ENCODE measurements at places on chromosomes 16 and 17.

- DNase-seq = no peak
Observed at GRCh38 chr16:78376452-78376851, 277.0 kb downstream of the WWOX start.

- no peak for DNase-seq
Observed at GRCh38 chr17:35257208-35257659, 14.4 kb downstream of the SLFN5 start.

- no peak for DNase-seq
Observed at GRCh38 chr17:17711641-17712162, 30.4 kb downstream of the RAI1 start.

DNA sequence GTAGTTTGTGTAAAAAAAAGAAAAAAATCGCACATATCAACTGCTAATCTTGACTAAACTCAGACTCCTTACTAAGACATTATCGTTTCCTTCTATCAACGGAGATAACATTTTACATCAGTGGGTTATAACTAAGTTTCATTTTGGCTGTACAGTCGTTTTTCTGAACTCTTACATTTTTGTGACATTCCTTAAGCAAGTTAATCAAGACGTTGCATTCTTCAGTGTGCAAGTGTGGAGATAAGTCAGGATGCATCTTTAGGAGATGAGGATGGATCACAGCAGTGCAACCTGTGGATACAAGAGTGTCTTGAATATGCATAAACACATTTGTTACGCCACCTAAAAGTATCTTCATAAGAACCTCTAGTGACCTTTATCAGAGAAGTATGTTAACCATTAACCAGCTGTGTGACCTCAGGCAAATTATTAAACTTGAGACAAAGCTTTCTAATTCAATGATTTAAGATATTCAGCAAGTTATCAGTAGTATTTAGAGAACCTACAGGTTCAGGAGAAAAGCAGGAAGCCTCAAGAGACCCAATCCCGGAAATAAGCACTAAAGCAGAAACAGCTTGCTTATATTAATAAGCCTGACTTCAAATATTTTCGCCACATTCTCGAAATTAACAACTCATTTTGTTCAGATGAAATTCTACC is 9.4 kb downstream of the CMC2 start:
- no peak for DNase-seq

GRCh38 chr17:17849845-17850373 is 13.1 kb upstream of the SREBF1 start:
- DNase-seq = no peak

DNA sequence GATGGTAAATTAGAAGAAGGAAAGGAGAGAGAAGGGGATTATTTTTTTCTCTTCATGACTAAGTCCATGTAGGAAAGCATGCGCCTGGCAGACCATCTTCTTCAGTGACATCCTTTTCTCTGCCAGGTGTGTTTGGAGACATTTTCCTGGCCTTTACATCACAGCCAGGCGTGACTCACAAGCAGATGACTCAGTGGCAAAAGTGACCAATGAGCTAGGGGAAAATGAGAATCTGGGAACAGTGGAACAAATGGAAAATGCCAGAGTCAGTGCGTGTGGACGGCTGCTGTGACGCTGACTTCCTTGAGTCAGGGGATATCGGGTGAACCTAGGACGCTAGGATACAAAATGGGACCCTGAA is 9.4 kb downstream of the KIAA0513 start:
- peak; percentile 54 for DNase-seq

DNA sequence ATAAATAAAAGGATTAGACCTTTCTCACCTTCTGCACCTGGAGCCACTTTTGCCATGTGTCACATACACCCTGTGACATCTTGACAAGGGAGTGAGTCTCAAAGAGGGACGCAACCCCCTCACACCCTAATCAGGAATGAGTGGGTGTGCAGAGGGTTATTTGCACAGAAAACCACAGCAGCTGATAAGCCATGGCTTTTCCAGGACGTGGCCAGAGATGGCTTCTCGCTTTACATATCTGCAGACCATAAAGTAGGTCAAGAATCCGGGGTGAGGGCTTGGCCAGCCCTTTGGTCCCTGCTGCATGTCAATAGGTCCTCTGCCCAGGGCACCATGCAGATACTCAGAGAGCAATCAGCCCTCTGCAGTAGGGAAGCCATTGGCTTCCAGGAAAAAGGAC is 2.4 kb upstream of the CD300LF start:
- no peak for DNase-seq

DNA sequence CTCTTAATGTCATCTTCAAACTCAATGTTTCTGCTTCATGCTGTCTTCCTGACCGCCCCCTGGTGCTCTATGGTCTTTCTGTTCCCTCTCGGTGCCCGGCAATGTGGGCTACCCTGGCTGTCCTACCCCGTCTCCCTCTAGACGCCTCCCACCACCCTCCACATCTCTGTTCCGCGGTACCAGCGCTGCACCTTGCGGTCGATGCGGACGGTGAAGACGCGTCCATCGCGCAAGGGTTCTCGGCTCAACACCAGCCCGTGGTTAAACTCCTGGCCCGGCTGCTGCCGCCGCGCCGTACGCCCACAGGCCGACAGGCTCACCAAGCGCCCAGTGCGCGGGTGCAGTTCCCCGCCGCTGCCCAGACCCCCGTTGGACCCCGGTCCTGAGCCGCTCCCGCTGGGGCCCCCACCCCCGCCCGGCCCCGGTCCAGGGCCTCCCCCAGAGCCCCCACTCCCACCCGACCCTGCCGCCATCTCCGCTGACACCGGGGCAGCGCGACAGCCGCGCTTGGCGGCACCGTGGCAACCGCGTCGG is at the start of gene NEURL4:
Gene NEURL4, minus strand, starts transcription at position 496 of the 534 bp plus-strand sequence. Its CDS starts 23 bp downstream, at position 473.
- no peak for DNase-seq

DNA sequence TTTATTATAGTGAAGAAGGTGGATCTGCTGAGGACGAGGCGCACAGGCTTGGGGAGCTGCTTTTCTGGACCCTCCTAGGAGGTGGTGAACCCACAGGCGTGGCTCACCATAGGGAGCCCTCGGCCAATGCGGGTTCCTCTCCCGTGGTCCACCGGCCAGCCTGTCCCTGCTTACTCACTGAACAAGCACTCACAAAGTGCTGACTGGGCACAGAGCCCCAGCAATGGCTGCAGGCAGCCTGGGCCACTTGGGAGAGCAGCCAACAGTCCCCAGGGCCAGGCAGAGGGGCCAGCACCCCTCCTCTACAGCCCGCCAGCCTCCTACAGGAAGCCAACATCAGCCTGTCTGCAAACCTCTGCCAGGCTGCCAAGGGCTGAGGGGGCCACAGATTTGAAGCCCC is 19.1 kb upstream of the NCBP3 start:
- no peak for DNase-seq

- no peak for DNase-seq
Observed at GRCh38 chr16:8892101-8892575, 10.0 kb downstream of the LITAFD start.

GRCh38 chr17:67902511-67903231 is 77.4 kb downstream of the BPTF start:
- DNase-seq = no peak

GRCh38 chr16:86669937-86670749 is 91.8 kb downstream of the FOXL1 start:
- DNase-seq = no peak

DNA sequence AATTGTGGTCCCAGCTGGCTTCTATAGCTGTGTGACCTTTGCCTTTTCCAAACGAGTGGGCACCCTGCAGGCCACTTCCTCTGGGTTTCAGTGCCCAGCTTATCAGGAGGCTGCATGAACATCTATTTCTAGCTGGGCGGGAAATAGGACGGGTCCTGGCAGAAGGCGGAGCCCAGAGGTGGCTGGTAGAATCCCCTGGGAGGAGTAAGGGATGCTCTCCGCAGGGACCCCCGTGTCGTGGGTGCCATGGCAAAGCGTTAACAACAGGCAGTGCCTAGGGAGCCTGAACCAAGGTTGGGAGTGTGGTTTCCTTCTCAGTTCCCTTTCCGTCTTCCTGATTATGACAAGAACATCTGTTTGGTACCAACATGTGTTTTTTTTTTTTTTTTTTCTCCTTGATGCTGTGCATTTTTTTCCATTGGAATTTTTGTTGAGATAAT is 58.2 kb downstream of the PLCG2 start:
- DNase-seq = no peak

DNA sequence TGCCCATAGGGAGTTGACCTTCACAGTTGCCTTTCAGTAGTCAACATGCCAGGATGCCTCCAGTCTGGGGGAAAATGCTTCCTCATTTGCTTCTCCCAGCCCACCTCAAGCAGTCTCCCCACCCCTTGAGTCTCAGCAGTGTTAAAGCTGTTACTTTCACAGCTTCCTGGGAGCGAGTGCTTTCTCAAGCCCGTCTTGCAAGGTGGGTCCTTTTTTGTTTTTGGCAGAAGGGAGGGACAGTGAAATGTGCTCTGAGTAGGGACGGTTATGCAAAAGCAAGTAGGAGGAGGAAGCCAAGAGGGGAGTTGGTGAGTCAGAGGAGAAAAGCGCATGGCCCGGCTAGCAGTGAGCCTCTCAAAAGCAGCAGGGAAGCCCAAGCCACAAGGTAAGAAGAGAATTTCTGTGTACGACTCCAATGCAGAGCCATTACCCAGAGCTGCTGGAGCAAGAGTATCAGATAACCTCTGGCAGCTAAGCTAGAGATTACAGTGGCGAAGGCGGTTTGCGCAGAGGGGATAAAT is at the start of gene CHST4:
Gene CHST4, plus strand, starts transcription at position 316 of the 521 bp plus-strand sequence. CDS start 10,252 bp downstream, outside the sequence.
- DNase-seq = no peak

DNA sequence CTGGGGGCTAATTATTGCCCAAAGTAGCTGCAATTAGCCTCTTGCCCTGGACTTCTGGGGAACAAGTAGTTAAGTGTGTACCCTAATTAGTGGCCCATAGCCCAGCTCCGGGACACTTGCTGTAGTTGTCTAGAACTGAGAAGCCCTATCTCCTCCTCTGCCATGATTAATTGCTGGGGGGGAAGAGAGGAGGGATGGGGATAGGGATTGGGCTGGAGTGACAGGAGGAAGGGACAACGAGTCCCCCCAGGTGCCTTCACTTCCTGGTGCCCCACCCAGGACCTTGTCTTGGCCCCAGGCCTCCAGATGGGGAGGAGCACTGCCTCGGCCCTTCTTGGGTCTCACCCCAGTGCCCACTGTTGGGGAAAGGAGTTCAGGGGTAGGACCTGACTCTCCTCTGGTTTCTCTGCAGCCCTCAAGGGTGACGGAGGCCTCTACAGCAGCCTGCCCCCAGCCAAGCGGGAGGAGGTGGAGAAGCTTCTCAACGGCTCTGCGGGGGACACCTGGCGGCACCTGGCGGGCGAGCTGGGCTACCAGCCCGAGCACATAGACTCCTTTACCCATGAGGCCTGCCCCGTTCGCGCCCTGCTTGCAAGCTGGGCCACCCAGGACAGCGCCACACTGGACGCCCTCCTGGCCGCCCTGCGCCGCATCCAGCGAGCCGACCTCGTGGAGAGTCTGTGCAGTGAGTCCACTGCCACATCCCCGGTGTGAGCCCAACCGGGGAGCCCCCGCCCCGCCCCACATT is 17.4 kb downstream of the NGFR start:
- DNase-seq = no peak

DNA sequence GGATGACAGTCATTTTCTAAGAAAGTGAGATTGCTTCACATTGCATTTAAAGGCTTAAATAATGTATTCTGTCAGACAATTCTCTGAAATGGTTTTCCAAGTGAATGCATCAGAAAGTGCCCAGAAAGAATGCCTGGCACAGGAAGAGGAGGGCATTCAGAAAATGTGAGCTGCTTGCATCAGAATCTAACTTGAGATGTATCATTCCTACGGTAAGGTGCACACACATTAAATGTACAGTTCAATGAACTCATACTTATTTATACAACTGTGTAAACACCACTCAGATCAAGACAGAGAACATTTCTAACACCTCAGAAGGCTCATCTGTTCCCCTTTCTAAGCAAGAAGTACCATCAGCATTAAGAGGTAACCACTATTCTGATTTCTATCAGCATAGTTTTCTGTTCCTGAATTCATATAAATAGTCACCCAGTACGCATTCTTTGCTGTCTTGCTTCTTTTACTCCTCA is 638.0 kb downstream of the MAF start:
- DNase-seq = no peak

DNA sequence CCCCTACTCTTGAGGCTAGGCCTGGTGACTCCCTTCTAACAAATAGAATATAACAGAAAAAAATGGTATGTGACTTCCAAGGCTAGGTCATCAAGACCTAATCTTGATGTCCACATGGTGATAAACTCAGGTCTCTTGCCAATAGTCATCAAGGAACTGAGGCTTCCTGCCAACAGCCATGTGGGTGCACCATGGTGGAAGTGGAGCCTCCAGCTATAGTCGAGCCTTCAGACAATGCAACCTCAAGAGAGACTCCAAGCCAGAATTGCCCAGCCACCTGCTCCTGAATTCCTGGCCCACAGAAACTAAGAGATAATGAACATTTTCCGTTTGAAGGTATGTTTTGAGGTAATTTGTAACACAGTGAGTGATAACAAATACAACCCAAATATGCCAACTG is 55.9 kb upstream of the SREBF1 start:
- DNase-seq = no peak

DNA sequence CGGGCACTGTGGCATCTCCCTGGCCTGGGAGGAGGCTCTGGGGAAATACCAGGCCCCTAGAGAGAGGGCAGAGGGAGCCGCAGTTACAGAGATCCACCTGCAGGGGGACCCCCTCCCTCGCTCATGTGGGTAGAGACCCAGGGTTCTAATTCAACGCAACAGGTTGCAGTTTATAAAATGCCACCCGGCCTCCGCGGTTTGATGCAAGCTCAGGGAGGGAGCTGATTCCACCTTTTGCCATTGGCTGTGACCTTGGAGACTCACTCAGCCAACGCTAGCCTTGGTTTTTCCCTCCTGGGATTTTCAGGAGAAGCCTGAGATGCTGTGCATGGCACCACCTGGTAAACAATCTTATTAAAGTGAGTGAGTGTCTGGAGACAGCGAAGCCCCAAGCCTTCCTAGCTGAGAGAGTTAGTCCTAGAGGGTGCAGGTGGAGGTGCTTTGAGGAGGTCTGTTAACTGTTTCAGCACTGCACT is 12.1 kb downstream of the TTLL6 start:
- no peak for DNase-seq

DNA sequence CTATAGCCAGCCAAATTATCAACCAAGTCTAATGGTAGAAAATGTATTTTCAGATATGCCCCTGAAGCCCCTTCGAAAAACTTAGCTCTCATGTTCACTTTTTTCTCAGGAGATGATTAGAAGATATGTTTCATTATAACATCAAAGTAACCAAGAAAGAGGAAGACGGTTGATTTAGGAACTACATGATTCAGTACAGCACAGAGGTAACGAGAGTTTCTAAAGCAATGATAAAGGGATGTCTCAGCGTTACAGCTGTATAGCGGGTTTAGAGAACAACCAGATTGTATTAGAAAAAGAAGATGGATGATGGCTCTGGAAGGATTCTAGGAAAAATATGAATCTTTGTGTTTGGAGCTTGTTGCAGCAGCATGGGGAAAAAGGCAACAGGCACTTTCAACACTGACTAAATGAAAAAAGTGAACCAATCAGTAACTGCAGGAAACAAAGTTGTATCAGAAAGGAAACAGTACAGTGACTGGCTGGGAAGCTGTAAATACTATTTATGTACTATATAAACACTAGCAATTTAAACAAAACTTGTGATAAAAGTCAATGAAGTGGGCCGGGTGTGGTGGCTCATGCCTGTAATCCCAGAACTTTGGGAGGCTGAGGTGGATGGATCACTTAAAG is 21.5 kb downstream of the MBTD1 start:
- DNase-seq = no peak

DNA sequence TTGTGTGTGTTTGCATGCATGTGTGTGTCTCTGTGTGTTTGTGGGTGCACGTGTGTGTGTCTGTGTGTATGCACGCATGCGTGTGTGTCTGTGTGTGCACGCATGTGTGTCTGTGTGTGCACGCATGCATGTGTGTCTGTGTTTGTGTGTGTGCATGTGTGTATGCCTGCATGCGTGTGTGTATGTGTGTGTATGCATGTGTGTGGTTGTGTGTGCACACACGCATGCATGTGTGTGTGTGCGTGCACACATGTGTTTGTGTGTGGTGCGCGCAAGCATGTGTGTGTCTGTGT is 239.9 kb upstream of the TNRC6C start:
- DNase-seq = no peak
